ENCODE measurements at places on chromosomes 11 and 22.

- DNase-seq = no peak
Measured at GRCh38 chr22:19875061-19875530, 20.4 kb upstream of the GNB1L start.

DNA sequence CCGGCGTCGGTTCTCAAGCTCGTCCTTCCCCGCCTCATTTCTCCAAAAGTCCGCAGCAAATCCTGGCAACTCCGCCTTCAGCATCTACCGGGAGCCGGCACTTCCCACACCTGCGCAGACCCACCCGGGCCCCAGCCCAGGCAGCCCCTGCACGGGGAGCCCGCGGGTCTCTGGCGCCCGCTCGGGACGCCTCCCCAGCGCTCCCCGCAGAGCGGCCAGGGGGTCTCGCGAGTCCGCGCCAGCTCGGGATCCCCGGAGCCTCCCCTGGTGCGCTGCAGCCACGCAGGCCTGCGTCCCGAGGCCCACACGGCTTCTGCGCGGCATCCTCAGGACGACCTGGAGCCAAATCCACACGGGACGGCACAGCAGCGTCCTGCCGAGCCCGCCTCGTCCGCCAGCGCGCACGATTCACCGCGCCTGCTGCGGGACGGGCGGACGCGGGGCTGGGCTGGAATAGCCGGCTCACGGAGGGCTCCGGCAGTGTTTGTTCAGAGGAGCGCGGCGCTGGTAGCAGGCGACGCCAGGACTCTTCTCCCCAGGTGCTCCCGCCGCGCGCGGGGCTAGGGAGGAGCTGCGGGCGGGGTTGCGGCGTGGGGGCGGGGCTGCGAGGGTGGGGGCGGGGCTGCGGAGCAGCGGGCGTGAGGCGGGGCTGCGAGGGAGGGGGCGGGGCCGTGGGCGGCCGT is 816 bp upstream of the PHRF1 start:
- DNase-seq = no peak

DNA sequence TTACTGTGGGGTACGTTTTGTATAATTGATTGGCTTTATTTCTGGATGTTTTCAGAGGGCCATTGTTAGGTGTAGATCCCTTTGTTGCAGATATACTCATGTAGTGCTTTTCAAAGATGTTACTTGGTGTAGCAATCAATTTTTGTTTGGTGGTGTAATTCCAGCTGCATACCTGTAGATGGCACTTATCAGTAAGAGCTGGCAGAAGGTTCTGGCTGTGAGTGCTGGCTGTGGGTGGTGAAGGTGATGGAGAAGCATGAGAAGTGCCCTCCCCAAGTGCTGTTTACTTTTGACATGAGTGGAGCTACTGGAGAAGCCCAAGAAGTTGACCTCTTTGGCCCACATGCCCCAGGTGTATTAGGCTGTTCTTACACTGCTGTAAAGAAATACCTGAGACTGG is 1074.9 kb downstream of the FAM181B start:
- peak; percentile 11 for DNase-seq

- no peak for DNase-seq
Measured at GRCh38 chr22:39132281-39132680, 20.2 kb downstream of the CBX7 start.

DNA sequence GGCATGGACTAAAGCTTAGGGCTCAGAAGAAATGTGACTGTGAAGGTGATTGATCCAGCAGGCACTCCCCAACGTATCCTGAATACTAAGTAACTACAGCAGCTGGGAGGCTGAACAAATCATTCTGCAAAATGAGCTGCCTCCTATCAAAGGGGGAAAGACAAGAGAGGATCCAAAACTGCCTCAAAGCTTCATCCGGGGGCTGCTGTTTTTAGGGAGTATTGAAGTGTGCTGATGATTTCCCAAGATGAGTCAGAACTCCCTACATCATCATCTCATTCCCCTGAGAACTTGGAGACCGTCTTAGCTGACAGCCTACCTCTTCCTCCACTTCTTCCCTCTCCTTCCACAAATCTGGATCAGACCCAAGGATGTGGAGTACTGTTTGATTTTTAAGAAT is 108.4 kb upstream of the GRAMD1B start:
- no peak for DNase-seq

DNA sequence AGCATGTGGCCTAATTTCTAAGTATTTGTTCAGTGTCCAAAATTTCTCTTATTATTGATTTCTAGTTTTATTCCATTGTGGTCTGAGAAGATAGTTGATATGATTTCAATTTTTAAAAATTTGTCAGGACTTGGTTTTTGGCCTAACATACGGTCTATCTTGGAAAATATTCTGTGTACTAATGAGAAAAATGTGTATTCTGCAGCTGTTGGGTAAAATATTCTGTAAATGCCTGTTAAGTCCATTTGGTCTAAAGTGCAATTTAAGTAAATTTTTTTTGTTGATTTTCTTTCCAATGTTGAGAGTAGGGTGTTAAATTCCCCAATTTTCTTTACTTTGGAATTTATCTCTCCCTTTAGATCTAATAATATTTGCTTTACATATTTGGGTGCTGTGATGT is 78.3 kb downstream of the TECTA start:
- DNase-seq = no peak

DNA sequence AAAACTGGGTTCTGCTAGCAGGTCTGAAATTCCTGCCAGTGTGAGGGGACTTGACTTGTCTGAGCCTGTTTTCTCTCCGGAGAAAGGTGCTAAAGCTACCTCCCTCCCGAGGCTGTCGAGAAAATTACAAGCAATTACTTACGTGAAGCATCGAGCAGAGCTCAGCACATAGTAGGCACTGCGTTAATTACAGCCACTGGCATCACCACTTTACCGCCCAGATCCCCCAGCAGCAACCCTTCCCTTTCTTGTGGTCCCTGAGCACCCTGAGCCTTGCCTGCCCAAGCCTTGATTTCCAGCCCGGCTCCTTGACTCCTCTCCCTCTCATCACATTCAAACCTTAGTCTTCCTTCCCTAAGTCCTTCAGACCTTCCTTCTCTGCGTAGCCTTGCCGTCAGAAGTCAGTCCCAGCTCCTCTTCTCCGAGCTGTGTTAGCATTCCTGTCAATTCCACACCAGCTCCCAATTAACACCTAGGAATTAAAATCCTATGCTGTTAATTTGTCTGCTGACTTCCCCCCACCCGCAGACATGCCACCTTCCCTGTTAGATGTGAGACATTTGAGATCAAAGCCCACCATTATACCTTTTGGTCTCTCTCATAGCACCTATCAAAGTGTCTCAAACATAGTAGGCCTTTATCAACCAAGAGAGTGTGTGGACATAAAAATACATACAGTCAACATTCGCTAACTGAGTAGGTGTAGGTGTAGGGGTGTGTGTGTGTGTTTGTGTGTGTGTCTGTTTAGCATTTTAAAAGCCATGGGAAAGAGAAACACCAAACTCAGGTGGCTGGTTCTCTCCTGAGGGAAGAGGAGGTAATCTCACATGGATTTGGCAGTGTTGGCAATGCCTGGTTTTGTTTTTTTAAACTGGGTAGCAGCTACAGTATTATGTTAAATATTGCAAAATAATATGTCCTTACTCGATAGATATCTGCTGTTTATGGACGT is 2.8 kb upstream of the KCNJ5 start:
- no peak for DNase-seq

DNA sequence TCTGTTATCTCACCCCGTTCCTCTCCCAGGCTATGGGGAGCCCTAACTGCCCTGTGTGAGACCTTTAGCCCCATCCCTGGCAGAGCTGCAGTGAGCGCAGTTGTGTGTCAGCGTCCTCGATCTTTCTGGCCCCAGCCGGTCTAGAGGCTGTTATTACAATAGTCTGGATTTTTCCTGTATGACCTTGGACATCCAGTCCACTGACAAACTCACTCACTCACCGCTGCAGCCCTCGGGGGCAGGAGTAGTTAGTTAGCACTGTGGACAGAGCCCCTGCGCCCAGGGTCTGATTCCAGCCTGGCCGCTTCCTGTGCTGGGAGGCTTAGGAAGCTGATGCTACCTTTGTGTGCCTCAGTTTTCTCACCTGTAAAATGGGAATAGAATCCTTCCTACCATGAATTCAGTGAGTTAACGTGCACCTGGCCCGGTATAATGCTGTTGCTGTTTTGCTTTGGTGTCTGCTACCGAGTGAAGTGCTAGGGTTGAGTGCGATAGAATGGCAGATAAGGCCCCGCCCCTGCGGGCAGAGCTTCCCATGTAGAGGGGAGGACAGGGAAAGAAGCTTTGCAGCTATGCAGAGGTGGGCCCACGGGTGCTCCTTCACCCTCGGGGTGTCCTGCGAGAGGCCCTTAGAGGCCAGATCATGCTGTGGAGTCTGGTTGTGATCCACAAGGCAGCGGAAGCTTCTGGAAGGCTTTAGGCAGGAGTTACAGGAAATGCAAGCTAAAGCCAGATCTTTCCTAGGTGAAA is 3.0 kb downstream of the LRP5 start:
- DNase-seq = no peak

DNA sequence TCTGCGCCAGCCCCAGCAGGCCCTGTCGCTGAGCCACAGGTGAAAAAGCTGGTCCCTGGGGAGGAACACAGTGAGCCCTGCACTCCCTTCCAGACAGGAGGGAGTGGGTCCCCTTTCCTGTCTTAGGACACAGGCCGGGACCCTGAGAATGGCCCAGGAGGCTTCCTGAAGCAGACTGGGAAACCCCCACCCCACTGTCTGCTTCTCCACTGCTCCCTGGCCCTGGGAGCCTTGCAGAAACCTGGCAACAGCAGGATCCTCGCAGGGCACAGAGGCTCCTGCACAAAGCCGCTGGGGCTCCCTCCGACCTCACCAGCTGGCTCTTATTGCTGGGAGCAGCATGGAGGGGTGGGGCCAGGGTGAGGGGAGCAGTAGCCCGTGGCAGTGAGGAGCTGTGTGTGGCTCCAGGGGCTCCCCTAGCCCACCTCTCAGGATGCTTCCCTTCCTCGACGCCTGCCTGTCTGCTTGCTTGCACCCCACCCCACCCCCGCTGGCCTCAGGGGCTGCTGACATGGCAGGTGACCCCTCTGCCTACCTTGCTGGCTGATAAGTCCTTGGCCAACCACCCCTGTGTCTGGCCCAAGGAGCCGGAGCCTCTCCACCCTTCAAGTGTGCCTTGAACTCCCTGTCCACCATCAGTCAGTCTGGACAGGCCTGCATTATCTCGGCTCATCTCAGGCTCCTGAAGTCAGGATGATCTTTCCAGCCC is 72.1 kb upstream of the KCNQ1OT1 start:
- DNase-seq = peak; percentile 6

DNA sequence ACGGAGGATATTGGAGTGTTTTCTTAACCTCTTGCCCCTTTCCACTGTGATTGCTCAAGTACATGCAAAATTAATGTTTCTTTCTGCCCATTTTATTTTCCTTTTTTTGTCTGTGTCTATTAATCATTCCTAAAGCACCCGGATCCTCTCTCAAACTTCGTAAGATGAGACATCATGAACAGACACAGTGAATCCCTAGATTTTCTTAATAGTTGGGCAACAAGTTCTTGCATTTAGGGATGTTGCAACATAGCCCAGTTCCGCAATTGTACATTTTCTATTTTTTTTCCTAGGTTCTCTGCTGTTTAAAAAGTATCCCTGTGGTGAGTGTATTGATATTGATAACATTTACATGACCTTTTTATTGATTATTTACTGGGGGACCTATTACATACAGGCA is 2.9 kb downstream of the FAM111A start:
- DNase-seq = no peak

DNA sequence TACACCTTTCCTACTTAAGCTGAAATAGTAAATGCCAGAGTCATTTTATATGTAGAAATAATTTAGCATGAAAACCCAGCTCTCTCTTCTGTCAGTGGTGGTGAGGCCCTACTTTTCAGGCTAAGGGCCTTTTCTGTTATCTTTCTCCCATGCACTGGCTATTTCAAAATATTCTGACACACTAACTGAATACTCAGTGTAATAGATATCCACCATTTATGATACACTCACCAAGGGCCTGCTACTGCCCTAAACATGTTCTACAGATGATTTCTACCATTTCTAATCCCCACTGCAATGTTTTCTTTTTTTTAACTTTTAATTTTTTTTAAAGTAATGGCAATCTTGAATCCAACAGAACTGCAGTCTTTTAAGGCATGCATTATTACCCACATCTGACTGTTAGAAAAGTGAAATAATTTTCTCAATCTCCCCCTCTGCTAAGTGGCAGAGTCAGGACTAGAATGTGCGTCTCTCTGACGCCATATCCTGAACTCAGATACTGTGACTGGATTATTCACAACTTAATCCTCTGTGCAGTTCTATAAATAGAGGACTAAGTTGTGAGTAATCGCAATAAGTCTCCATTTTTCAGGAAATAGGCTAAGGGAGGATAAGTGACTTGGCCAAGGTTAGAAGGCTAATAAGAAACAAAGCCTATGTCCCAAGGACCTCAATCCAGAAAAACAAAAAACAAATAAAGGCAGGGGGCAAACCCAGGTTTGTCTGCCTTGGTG is 44.0 kb downstream of the GRAMD1B start:
- DNase-seq = no peak

GRCh38 chr11:1892116-1892515 is 421 bp upstream of the PRR33 start:
- no peak for DNase-seq

GRCh38 chr11:131940126-131940525 is 569.7 kb downstream of the NTM start:
- no peak for DNase-seq

DNA sequence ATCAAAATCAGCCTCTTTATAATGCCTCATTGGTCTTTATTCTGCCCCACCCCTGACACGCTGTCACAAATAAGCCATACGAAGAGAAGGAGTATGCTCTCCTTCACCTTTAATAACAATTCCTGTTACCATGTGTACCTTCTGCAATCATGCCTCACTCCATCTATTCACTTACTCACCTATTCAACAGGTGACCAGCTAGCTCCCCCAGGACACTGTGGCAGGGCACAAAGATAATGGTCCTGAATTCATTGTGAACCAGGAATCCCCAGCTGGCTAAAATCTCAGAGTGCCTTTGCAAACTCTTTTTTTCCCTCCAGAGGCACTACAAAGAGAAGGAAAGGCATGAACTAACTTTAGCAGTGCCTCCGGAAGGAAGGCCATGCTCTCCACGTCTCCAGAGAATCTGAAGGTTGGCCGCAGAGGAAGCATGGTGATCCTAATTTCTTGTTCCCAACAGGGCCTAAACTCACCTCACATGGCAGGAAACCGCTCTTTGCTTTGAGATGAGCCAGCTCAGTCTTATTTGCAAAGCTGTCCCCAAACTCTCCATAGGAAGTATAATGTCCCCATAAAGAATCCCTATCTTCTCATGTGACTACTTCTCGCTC is 590.3 kb downstream of the BUD13 start:
- no peak for DNase-seq

- DNase-seq = no peak
Measured at GRCh38 chr11:12944889-12945288, 64.2 kb upstream of the RASSF10 start.

Measured in activated CD4-positive, alpha-beta memory T cell treated with anti-CD3 and anti-CD28 coated beads for 36 hours (primary cell).